ENCODE measurements at places on chromosomes 3 and 15.

GRCh38 chr3:61250784-61251173 lies 473 bp downstream of the FHIT start:
- no peak for DNase-seq

DNA sequence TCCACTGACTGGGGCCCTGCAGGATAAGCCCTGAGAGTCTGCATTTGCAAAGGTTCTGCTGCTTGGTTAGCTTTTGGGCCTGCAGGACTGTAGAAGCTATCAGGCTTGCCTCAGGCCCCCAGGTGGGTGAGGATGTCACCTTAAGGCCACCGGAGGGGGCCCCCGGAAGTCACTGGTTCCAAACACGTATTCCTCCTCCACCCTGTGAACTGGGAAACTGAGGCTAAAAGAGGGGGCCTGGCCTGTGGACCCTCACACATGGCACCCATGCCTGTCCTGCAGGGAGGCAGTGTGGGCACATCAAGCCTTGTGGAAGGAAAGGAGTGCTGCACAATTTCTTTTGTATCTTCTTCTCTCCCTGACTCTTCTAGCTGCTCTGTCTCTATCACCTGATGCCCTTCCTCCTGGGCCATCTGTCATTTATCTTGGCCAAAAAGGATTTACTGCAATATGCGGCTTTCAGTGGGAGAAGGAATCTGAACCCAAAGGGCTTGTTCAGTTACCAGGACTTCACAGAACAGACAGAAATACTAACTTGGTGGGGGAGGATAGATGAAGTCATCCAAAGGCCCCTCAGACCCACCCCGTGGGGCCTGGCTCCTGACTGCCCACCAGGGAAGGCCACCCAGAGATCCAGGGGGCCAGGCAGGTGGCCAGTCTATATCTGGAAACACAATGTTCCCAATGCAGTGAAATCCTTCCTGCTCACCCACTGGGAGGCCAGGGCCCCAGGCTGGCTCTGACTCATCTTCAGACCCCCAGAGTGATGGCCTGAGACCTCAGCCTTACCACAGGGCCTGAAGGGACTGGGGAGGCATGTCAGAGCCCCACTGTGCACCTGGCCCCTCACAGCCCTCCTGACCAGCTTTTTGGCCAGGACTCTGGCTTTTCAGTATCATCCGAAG lies 18.3 kb downstream of the UBAP1L start:
- no peak for DNase-seq

GRCh38 chr3:120212505-120212904 lies 72.5 kb downstream of the GPR156 start:
- DNase-seq, result no peak

- no peak for DNase-seq
Observed at GRCh38 chr3:151297429-151297828, 19.1 kb upstream of the P2RY14 start.

- DNase-seq, result no peak
Observed at GRCh38 chr3:176992565-176992964, 204.7 kb downstream of the TBL1XR1 start.

DNA sequence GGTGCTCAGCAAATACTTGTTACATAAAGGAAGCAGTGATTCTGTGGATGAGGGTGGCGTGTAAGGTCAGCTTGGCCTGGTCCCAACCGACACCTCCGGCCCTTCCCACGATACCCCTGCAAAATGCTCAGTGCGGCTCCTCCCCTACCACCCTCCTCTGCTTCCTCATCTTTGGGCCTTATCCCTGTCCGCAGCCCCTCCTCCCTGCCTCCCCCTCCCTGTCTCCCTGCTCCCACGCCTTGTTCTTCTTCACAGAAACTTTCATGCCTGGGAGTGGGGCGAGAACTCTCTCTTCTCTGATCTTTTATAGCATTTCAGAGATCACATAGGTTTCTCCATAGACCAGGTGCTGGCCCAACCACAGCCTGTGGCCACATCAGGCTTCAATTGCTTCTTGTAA lies 75.0 kb upstream of the ATP2B2 start:
- no peak for DNase-seq

- no peak for DNase-seq
Observed at GRCh38 chr3:186492385-186492984, 51.7 kb downstream of the CRYGS start.

DNA sequence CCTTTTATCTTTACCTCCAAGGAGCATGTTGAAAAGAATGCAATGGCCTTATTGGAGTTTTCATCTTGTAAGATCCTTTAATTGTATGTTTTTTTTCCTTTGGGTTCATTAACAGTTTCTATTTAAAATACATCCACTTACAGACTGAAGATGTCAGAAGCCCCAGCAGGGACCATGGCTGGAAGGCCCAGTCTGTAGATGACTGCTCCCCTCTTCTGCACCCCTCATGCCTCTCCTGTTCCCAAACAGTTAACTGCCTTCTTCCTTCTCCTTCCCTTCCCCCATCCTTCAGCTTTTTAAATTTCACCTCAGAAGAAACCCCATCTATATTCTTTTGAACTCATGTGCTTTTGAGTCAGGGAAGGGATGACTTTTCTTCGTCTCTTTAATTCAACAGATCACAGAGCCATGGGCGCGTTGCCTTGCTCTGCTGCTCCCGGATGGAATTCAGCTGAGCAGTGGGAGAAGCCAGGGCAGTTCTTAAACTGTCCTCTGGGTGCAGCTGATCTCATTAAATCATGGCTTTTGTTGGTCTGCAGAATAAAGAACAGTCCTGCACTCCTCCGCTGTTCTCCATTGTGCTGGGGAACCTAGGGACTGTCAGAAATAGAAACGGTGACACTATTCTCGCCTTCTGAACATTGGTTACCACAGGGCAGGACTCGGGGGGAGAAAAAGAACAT lies 71.5 kb upstream of the EIF1B start:
- DNase-seq, result no peak

GRCh38 chr15:59280855-59281254 lies 74.2 kb downstream of the LDHAL6B start:
- no peak for DNase-seq

All from stimulated activated CD8-positive, alpha-beta memory T cell treated with anti-CD3 and anti-CD28 coated beads, Interleukin-7, amount 100 ng/mL, for 4 hours (primary cell).